ENCODE measurements at places on chromosomes 4 and X.

DNA sequence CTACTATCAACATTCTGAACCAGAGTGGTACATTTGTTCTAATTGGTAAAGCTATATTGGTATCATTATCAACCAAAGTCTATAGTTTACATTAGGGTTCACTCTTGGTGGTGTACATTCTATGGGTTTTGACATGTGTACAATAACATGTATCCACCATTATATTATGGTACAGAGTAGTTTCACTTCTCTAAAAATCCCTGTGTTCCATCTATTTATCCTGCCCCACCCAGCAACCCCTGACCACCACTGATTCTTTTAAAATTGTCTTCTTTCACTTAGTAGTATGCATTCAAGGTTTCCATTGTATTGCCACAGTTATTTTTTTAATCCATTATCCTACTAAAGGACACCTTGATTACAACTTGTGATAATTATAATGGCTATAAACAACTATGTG, 15.3 kb upstream of the TMPRSS11D start:
- no peak for DNase-seq

- DNase-seq, result no peak
Observed at GRCh38 chr4:103108542-103108941, 8.9 kb upstream of the BDH2 start.

GRCh38 chrX:9665113-9665512, 100.5 kb downstream of the GPR143 start:
- DNase-seq, result no peak

DNA sequence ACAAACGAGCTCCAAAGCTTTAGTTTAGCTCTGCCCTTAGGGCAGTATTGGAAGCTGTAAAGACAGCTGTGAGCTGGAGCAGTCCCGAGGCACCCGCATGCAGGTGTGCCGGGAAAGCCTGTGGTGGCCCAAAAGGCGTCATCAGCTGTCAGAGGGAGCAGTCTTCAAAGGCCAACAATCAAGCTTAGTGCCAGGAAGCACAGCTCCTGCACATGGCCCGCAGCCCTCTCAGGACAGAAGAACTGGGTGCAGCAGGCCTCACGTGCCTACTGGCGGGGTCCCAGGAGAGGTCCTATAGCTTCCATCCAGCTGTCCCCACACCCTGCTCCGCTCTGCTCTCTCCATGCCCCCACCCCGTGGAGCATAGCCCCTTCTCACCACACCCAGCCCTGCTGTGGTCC, 92.2 kb upstream of the TRIM2 start:
- DNase-seq, result peak; percentile 43

GRCh38 chr4:31518796-31519250, 798.7 kb downstream of the PCDH7 start:
- no peak for DNase-seq

DNA sequence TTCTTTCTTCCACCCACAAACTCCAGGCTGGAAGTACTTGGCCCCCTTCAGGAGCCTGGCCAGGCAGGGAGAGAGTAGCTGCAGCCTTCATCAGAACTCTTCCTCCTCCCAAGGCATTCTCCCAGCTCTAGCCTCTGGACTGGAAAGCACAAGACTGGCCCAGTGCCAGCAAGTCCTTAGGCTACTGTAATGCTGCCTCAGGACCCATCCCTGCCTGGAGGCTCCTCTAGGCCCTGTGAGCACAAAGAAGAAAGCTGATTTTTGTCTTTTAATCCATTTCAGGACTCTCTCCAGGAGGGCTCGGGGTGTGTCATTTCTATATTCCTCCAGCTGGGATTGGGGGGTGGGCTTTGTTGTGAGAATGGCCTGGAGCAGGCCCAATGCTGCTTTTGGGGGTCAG, 10.8 kb downstream of the AWAT2 start:
- DNase-seq, result no peak

DNA sequence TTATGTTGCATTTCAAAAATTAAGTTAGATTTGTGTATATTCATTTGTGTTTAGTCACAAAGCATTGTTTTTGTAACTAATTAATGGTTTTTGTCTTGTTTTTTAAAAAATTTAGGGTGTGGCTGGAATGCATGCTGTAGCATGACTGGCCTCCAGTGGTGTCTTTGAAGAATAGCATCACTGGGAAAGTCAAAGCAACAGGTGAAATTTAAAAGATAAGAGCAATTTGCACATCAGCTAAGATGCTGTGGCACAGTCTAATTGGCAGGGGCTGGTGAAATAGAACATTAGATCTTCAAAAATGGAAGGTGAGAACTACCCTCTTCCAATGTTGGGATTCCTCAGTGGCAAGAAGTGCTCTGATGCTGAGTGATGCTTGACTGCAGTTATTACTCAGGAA, 45.3 kb downstream of the ANK2 start:
- DNase-seq, result no peak

GRCh38 chr4:77001907-77002306, 52.4 kb downstream of the SEPTIN11 start:
- no peak for DNase-seq

GRCh38 chrX:118536687-118537461, 41.3 kb downstream of the DOCK11 start:
- DNase-seq, result peak; percentile 60

DNA sequence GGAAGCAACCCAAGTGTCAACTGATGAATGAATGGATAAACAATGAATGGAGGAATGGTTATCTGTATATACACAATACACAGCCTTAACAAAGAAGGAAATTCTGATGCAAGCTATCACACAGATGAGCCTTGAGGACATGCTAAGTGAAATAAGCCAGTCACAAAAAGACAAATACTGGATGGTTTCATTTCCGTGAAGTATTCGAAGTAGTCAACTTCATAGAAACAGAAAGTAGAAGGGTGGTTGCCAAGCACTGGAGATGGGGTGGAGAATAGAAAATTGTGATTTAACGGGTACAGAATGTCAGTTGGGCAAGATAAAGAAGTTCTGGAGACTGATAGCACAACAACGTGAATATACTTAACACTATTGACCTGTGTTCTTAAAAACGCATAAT, 28.2 kb downstream of the CENPU start:
- DNase-seq, result no peak

DNA sequence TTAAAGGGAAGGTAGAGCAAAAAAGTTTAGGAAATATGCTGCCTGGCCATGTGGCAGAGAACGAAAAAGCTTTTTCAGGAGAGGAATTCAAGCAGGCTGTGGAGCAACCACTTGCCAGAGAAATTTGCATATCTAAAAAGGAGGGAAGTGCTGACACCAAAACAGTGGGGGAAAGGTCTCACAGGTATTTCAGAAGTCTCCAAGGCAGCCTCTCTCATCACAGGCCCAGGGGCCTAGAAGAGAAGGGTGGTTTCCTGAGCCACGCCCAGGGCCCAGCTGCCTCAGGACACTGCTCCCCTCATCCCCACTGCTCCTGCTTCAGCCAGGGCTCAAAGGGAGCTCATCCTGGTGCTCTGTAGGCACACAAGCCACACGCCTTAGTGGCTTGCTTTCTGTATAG, 29.9 kb upstream of the STS start:
- no peak for DNase-seq

GRCh38 chrX:11970578-11971359, 167.5 kb upstream of the FRMPD4 start:
- no peak for DNase-seq

DNA sequence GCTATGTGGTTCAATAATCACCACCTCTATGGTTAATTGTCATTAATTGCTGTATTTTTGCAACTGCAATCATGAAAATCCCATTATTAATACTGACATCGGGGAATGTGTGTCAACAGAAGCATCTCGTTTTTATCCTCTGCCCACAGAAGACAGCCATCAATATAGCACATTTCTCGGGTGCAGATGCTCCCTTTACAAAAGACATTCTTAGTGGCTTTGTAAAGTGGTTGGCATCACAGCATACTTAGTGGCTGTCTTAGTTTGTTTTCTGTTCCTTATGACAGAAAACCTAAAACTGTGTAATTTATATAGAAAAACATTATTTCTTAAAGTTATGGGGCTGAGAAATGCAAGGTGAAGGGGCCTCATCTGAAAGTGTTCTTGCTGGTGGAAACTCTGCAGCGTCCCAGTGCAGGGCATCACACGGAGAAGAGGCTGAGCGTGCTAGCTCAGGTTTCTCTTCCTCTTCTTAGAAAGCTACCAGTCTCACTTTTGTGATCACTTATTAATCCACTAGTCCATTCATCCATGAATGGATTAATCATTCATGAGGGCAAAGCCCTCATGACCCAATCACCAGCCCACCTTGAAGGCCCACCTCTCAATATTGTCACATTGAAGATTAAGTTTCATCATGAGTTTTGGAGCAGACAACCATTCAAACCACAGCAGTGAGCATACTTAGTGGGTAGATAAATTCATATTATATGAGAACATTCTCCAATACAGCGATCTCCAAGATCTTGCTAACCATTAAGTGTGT, 1067.7 kb upstream of the PABPC4L start:
- DNase-seq, result no peak

DNA sequence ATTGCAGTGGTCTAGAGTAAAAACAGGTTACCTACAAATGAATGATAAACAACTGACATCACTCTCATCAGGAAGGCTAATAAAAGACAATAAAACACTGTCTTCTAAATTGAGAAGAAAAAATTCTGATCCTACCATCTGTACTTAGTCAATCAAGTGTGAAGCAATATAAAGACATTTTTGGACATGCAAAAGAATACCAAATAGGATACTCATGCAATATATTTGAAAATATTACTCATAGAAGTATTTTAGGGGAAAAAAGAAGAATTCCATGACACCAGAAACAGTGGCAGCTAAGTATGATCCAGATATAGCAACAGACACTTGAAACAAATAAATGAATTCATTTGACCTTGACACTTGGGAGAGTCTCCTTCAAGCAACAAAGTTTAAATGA, 63.8 kb upstream of the FAM120C start:
- no peak for DNase-seq

DNA sequence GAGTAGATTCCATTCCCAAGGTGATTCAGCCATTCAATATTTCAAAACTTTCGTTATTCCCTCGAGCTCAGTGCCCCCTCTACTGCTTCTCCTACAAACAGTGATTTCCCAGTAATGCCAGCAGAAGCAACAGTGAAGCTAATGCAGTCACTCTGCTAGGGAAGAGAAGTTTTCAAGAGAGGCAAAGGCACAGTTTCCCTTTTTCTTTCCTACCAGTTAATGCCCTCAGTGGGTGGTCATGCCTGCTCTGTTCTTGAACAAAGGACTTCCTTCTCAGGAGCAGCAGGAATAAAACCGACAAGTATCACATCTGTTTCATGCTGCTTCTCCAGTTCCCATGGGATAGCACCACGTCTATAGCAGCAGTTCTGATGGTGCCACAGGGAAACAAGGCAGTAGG, 317.2 kb downstream of the TENM3 start:
- DNase-seq, result no peak

- no peak for DNase-seq
Observed at GRCh38 chr4:85672116-85672515, 197.2 kb downstream of the ARHGAP24 start.

DNA sequence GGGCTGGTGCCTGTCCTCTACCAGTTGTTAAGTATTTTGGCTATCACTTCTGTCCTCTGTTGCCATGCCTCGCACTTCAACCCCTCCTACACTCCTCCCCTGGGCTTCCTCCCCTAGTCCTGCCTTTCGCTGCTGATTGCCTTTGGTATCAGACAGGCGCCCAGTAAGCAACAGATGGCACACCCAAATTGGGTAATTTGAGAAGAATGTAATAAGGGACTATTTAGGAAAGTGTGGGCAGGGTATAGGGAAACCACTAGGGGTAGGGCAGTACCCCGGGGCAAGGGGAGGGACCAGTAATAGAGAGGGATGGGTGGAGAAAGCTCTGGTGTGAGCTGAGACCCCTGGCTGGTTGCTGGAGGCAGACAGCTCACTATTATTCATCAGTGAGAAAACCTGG, 172.7 kb upstream of the USP9X start:
- no peak for DNase-seq

DNA sequence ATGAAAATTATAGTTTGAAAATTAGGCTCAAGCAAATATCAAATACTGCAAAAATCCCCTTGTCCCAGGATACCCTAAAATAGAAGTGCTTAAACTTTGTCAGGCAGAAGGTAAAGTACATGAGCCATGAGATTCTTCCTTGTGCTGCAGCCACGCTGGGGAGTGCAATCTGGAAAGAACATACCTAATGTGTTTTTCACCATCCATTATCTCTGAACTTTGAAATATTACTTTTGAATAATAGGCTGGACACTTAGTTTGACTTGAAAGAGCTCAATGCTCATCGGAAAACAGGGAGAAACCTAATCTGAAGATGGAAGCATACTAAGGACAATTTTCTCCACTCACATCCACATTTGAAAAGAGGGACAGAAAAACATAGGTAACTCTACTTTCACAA, 18.9 kb downstream of the THAP9 start:
- no peak for DNase-seq

GRCh38 chrX:25004485-25005032, 11.2 kb downstream of the ARX start:
- DNase-seq, result no peak

GRCh38 chr4:4170596-4171150, 56.1 kb downstream of the OTOP1 start:
- DNase-seq, result no peak

DNA sequence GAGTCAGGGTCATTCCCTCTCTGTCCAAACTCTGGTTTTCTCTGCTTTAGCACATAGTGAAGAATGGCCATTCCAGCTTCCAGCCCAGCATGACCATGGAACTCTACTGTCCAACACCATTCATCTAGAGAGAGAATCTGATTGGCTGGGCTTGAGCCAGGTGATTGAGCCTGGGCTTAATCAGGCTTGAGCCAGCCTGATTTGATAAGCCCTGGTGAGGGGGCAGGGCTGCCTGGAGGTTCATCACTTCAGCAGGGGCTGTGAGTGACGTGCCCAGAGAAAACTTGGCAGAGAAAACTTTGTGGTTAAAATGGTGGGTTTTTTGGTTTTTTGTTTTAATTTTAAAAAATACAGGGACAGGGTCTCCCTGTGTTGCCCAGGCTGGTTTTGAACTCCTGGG, 62.5 kb downstream of the KIAA0232 start:
- DNase-seq, result no peak

- no peak for DNase-seq
Observed at GRCh38 chr4:128295255-128295654, 7.6 kb upstream of the PGRMC2 start.

DNA sequence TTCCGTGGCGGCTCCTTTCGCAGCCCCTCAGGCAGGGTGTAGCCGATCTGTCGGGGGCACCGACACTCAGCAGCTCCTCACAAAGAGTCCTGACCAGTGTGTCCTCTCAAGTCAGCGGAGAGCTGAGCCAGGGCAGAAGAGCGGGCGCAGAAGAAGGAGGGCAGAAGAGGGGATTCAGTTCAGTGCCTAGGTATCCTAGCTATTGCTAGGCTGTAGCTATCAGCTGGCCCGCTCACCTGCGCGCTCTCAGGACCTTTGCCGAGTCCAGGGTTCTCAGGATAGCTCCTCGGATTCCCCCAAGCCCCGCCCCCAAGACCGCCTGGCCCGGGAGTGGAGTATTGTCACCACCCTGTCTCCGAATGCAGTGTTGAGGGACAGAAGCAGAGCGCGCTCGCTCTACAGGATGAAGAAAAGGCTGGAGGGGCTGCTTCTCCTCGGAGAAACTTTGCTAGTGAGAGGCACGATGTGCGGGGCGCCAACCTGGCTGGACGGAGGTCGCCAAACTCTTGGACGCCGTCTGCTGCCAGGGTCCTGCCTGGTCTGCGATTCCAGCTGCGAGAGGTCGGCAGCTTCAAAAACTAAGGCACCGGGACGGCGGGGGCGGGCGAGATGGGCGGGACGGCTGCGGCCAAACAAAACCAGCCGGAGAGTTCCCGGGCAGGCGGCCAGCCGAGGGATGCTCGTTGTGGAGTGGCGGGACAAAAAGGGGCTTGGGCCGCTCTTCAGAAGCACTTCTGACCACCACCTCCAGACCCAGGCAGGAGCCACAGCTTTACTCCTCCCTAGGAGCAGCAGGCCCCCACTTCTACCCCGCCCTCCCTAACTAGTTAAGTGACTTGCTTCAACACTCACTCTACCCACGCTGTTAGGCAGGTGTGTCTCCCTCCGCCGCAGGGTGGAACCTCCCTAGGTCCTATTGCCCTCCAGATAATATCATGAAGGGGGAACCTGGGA, at the start of gene XKRX:
Gene XKRX (minus strand): TSS at position 258 of the 954 bp plus-strand sequence. CDS start 613 bp downstream, outside the sequence.
- DNase-seq, result peak; percentile 57

Measured in CD4-positive, alpha-beta T cell treated with Interleukin-6 for 4 hours (primary cell).